Suprapubic skin (tissue), 4 donors: ENCODE measurements at places on chromosomes 12 and 14. TPM values are rescaled to one million over a fixed set of nuclear protein-coding genes. Genes with fewer than 3 reads are reported as not detected.

Gene VRTN
- not detected for total RNA-seq

Gene SERPINA10
- total RNA-seq: 0.24 TPM

Gene AQP6
- not detected for total RNA-seq

Gene TSHR
- total RNA-seq: not detected

Gene PAH
- total RNA-seq: not detected

Gene ENTPD5
- total RNA-seq: 11.4 TPM

Gene GTF2H3
- 22.2 TPM for total RNA-seq

Gene RNASE7
- total RNA-seq: 44.4 TPM

Gene SOS2
- total RNA-seq: 26.7 TPM

Gene GMFB
- 28.1 TPM for total RNA-seq

Gene CLEC1B
- not detected for total RNA-seq

Gene MYBPC1
- 11.9 TPM for total RNA-seq

Gene HOXC12
- 6.8 TPM for total RNA-seq

Gene SMARCD1
- total RNA-seq: 86.5 TPM

Gene RNASE4
- total RNA-seq: 71.9 TPM

Gene LTA4H
- total RNA-seq: 61.8 TPM
